CD4-positive, alpha-beta T cell (primary cell): ENCODE measurements at places on chromosomes 11 and 22. TPM values are rescaled to one million over a fixed set of nuclear protein-coding genes. Genes with fewer than 3 reads are reported as not detected.

Gene OR2AG2
- total RNA-seq: not detected

Gene GLYATL2
- not detected for total RNA-seq

Gene LRRC32
- 2.4 TPM for total RNA-seq

Gene HINFP
- 17.6 TPM for total RNA-seq

Gene MS4A6E
- total RNA-seq: not detected

Gene RIMBP3B
- total RNA-seq: 0.11 TPM

Gene C11orf52
- total RNA-seq: not detected

Gene EFEMP2
- total RNA-seq: 5.9 TPM

Gene TRIM49D2
- not detected for total RNA-seq

GRCh38 chr22:17707526-17707925 is 66.7 kb downstream of the BID start:
- DNase-seq: no peak

DNA sequence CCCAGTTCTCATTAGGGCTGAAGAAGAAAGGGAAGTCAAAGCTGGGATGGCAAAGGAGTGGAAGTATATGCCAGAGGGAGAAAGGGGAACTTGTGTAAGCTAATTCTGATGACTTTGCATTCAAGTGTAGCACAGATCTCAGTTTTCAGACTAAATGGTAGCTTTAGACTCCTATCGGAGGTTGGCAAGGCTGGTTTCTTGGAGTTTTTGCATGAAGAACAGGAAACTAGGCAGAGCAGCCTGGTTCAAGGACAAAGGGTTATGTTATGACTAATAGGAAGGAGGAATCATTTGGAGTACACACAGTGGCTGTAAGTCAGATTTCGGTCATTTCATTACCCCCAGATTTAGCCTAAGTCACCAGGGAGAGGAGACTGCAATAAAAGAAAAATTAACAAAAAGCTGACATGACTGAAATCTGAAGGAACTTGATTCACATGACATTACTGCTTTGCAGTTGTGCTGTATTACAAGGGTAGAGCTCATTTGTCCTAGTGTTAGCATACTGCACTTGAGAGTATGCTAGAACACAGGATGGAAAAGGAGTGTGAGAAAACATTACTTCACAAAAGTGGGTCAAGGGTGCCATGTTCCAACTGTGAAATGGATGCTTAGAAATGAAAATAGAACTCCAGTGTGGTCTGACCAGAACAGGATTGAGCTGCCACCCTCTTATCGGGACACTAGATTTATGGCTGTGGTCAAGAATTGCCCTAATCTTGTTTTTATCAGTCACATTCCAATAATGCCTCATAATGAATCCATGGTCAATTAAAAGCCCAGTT is 23.6 kb downstream of the ADM start:
- DNase-seq: peak; percentile 27

DNA sequence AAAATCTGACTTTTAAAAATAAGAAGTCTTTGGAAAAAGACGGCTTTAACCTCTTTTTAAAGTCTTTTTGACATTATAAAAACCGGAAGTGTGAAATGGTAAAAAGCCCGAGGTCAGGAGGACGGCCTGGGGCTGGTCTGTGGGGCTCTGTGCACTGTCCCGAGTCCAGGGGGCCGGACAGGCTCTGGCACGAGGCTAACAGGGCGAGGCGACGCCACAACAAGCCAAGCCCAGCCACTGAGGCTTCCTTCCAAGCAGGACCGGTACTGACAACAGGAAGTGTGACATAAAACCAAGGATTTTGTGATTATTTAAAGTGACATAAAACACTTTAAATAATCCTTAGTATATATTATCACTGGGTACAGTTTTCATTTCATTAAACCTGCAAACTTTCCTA is 39.2 kb downstream of the BRD1 start:
- no peak for DNase-seq

DNA sequence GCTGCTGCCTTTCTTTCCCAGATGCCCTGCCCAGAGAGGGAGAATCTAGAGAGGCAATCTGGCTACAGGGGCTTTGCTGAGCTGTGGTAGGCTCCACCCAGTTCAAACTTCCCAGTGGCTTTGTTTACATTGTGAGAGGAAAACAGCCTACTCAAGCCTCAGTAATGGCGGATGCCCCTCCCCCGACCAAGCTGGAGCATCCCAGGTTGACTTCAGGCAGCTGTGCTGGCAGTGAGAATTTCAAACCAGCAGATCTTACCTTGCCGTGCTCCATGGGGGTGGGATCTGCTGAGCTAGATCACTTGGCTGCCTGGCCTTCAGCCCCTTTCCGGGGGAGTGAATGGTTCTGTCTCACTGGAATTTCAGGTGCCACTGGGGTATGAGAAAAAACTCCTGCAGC is 12.2 kb downstream of the BDNF start:
- DNase-seq: no peak

GRCh38 chr11:12137938-12138731 is 27.7 kb downstream of the MICAL2 start:
- no peak for DNase-seq

- no peak for DNase-seq
Observed at GRCh38 chr11:87331273-87331672, 293.5 kb downstream of the TMEM135 start.

DNA sequence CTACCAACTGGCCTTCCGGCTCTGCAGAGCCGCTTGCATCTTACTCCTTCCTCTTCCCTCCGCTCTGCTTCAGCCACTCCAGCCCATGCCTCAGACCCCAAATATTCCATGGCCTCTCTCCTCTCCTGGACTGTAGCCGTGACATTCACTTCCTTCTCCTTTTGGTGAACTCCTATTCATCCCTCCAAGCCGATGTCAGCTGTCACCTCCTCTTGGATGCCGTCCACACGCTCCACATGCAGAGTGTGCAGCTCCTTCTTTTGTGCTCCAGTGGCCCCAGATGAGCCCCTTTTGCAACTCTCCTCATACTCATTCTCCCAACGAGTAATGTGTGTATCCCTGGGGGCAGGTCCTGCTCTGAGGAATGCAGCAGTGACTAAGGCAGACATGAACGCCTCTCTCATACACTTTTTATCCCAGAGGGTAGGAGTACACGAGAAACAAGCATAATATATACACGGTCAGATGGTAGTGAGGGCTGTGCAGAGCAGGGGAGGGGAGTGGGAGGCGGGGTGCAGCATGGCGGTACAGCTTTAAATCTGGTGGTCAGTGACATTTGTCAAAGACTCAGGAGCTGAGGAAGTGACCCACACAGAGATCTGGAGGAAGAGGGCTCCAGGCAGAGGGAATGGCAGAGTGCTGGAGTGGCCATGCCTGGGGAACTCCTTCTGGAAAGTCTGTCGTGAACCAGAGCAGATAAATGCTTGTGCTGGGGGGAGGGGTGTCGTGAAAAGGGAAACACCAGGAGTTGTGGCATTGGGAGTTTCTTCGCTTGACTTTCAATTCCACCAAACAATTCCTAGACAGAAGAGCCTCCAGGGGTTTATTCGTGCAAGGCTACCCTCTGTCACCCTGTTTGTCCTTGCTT is 83.8 kb upstream of the ATXN10 start:
- DNase-seq: no peak

DNA sequence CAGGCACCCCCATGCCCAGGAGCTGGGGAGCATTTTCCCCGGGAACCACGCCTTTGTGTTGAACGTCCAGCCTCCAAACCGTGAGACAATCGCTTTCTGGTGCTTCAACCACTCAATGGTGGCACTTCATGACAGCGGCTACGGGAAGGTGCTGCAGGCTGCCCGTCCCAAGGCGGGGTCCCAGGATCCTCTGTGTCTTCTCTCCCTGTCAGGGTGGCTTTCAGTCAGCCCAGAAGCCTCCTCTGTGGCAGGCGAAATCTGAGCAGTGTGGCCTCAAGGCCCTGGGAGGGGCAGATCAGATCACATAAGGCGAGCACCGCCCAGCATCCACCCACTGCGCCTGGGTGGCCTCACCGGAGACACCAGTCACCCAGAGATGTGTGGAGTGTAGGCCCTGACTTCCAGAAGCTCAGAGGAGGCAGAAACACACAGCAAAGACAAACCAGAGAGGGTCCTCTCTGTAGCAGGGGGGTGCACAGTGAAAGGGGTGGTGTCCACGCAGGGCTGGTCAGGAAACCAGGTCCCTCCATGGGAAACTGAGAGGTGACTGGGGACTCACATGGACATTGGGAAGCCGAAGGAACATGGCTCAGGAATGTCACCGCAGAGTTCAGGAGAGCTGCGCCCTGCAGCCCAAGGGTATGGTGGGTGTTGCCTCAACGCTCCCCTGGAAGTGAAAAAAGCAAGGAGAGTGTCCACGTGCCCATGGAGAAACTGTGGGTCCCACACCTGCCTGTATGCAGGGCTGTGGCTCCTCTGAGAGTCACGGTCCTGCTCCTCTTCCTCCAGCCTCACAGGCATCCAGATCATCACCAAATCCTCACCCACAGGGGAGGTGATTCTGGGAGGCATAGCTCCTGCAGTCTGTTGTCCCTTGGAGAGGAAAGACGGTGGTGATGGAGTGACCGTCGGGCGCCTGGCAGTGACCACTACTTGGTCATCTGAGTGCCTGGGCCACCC is 1420.7 kb downstream of the TBC1D22A start:
- no peak for DNase-seq

GRCh38 chr22:17213976-17214375 is 5.3 kb downstream of the ADA2 start:
- peak; percentile 77 for DNase-seq

DNA sequence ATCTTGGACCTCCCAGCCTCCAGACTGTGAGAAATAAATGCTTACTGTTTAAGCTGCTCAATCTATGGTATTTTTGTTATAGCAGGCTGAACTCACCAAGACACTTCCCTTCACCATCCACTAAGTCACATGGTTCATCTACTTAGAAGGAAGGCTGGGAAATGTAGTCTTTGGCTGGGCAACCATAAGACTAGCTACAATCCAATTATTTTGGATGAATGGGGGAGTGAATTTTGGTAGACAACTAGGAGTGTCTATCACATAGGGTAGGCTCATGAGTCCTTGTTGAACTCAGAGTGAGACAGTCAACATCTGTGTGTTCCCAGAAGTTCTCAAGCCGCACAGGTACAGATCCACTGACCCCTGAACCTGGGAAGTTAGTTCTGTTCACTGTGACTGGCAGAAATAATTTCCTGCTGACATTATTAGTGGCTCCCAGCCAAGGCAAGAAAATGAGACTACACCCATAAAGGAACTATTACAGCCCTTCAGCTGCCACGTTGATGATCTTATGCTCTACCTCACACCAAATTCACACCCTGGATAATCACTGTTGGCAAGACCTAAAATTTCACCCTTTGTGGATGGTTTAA is 3.1 kb upstream of the SLC35C1 start:
- peak; percentile 39 for DNase-seq

- no peak for DNase-seq
Observed at GRCh38 chr11:8206251-8207079, 37.6 kb upstream of the RIC3 start.

DNA sequence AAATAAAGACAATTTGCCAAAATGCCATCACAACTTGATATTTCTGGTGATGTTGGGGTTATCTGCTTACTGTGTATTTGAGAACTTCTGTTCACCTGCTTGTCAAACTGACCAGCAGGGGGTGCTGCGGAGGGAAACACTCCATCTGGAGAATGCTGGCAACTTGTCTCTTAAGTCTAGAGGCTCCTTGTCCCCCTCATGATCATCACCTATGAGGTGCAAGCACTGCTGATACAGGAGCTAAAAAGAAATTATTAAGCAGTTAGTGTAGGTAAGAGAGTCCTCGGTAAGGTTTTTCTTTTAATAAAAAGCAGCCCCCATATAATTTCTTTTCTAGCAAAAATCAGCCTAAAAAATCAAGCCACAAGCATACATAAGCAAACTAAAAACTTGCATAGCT is 32.7 kb upstream of the GLYATL1B start:
- peak; percentile 76 for DNase-seq

DNA sequence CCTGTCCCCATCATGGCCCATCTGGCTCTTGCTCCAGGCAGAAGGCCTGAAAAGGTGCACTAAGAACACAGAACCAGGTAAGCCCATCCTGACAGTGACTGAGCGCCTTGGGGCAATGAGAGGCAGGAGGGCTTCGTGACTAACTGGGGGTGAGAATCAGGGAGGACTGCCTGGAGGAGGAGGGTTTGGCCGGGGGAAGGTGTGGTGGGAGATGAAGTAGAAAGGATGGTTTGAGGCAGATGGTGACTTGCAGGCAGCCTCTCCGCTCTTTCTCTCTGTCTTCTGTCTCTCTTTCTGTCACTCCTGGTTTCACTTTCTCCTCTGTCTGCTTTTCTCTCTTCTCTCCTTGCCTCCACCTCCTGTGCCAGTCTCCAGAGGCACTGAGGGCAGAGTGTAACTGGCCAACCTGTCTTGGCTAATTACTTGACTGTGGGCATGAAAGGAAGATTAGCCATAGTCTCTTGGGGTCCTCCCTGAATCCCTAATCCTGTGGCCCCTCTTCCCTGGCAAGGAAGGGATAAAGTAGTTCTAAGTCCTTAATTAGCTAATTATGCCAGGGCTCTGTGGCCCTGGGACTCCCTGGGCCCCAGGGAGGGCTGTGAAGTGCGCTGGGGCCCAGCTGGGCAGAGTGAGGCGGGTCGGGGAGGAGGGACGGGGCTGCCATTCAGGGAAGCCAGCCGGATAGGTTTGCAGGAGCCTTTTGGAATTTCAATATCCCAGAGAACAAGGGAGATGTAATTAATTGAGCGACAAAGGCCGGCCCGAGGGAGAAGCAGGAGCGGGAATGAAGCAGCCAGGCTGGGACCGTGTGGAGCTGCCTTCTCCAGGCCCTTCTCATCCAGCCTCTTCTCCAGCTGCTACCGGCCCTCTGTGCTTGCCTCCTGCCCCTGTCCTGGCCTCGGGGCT is 61.1 kb downstream of the CACNA1I start:
- no peak for DNase-seq

GRCh38 chr11:61602775-61603569 is 22.1 kb upstream of the SYT7 start:
- DNase-seq: no peak

GRCh38 chr11:2237457-2238238 is 32.7 kb downstream of the ASCL2 start:
- DNase-seq: no peak

GRCh38 chr11:67113231-67113721 is 5.8 kb upstream of the KDM2A start:
- no peak for DNase-seq

GRCh38 chr11:34924714-34925113 is 8.3 kb downstream of the PDHX start:
- no peak for DNase-seq

DNA sequence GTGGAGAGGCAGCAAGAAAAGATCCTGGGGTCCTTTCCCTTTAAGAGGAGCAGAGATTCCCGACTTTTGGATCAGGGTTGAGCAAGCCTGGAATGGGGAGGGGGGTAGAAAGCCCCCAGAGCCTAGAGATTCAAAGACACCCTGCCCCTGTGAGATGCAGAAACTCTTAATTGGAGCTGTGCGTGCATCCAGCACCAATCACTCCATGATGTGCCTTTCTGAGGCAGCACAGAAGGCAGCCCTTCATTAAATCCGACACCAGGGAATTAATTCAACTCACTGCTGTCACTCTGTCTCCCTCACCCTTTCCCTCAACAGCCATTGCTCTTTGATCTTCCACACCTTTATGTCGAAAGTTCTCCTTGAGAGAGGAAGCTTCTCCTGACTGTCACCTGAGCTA is 43.0 kb downstream of the DSCAML1 start:
- DNase-seq: no peak

GRCh38 chr22:22408731-22409696 is 99.5 kb downstream of the ZNF280B start:
- no peak for DNase-seq

GRCh38 chr11:46294365-46295309 is 17.2 kb downstream of the CREB3L1 start:
- no peak for DNase-seq
